ENCODE measurements at places on chromosomes 2 and 18. TPM values are rescaled to one million over a fixed set of nuclear protein-coding genes. Genes with fewer than 3 reads are reported as not detected.

- DNase-seq = no peak
These were observed 145.3 kb downstream of the SLC4A3 start for GRCh38 chr2:219772697-219773096.

The GCG gene
- total RNA-seq = not detected

GRCh38 chr2:159139216-159139933 lies 147.1 kb downstream of the WDSUB1 start:
- no peak for DNase-seq

DNA sequence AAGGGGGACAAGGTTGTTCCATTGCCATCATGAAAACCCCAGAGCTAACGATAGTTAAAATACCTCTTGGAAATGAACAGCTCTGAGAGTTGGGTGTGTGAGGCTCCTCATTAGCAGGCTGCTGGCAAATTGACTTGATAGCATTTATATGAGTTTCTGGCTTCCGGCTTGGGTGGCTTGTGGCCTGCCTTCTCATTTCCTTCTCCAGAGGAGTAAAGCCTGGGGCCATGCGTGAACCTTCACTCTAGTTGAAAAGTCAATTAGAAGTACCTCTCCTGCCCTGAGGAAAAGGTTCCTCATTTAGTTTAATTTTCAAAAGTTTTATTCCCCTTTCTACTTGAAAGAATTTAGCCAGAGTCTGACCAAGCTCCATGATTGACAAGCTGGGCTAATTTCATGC lies 67.1 kb downstream of the MGAT5 start:
- no peak for DNase-seq

DNA sequence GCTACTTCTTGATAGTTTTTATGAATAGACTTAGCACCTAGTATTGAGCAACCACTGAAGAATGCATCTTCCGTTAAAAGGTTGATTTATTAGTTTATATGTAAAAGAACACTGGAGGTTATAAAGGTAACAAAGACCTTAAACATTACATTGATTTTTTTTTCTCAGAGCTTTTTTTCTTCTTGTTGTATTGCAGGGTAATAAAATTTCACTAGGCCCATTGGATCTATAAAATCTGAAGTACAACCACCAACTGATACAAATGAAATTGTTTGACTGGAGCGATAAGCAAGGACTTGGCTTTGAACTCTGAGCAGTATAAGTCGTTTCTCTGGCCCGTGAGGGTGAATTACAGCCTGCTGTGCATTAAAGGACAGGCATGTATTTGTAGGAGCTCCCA lies 344.0 kb downstream of the LRRTM1 start:
- no peak for DNase-seq

The EML6 gene
- 0.89 TPM for total RNA-seq

DNA sequence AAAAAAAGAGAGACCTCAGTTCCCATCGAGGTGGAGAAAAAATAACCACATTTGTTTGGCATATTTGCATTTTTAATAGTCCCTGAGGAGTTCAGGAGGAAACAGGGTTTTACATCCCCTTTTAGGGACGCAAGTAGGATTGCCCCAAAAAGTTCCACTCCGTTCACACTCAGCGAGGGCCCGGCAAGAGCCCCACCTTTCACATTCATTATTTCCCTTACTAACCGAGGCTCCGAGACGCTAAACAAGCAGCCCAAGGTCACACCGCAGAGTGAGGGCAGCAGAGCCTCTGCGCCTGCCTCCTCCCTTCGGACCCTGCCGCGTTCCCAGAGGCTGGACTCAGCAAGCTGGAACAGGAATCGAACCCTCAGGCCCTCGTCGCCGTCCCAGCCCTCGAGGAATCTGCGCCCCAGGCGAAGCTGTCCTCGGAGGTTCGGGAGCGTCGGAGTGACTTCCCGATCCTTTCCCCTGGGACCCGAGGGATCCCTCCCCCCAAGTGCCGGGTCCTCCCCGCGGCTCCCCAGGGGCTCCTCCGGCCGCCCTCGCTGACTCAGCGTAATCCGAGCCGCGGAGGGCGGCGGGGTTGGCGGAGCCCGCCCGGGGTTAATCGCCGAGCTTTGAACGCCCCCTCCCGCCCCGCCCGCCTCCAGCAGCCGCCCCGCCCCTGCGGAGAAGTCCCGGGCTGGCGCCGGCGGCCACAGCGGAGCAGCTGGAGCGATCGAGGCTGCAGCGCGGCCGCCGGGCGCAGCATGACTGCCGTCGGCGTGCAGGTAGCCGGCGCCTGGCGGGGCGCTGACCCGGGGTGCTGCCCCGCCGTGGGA lies at the start of gene TMEM37:
Gene TMEM37 (plus strand): TSS at position 700 of the 821 bp plus-strand sequence. CDS start 50 bp downstream, at position 750.
- peak; percentile 77 for DNase-seq

The ABCB11 gene
- total RNA-seq = 1.5 TPM

DNA sequence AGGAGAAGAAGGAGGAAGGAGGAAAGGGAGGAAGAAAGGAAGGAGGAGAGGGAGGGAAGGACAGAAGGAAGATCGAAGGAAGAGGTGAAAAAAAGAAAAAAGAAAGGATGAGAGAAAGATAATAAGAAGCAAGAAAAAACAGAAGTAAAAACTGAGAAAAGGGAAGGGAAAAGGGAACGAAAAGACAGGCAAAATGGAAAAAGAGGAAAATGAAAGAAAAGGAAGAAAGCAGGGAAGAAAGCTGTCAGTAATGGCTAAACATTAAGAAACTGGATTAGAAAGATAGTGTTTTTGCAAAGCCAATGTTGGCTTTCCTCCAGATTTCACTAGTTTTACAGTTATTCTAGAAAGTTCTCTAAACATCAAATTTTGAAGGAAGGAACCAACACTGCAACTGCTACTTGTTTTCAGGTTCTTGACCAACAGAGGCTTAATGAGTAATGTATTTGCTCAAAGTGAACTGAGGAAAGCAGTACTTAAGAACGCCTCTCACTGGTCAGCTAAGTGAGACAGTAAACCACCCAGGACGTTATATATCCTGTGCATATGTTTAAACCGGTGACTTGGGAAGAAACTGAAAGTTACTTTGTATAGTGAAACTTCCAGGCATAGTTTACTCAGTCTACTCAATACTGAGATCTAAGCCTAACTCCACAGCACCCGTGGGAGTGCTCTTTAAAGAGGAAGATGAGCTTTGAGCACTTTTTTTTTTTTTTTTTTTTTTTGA lies 286.2 kb upstream of the TRIB2 start:
- DNase-seq = no peak

The NPC1 gene
- total RNA-seq = 77.3 TPM

GRCh38 chr2:151922845-151923666 lies 94.8 kb upstream of the ARL5A start:
- DNase-seq = peak; percentile 81

GRCh38 chr2:26492749-26493515 lies 15.0 kb upstream of the OTOF start:
- DNase-seq = no peak

- no peak for DNase-seq
These were observed 199.3 kb upstream of the CCDC68 start for GRCh38 chr18:55158570-55158969.

The CHCHD5 gene
- 21.2 TPM for total RNA-seq

The MYL12B gene
- total RNA-seq = 275 TPM

DNA sequence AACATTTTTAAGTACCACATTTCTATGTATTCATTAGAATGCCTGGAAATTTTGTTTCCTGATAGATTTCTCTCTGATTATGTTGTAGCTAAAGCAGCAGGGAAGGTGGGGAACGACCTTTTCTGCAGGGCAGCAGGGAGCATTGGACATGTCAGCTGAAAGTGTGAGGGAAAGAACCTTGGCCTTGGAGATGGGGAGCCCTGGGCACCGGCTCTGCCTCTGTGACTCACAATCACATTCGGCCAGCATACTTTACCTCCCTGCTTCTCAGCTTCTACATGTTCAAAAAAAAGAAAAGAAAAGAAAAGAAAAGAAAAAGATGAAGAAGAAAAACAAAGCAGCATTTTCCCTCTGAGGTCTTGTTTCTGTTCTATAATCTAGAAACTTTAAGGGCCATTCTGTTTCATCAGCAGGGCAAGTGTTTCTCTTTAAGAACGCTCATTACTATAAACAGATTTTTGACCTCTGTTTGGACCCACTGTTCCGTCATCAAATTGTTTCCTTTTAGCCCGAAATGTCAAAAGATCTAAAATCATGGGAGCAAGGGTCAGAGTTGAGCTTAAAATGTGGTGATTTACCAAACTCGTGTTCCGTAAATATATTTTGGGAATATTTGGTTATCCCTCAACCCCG lies 27.9 kb downstream of the SETBP1 start:
- no peak for DNase-seq

- no peak for DNase-seq
These were observed 94.7 kb downstream of the EXOC6B start for GRCh38 chr2:72731116-72731515.

The MEIS1 gene
- 18.0 TPM for total RNA-seq

The EIF2B4 gene
- total RNA-seq = 39.1 TPM

The BCL11A gene
- 1.6 TPM for total RNA-seq

DNA sequence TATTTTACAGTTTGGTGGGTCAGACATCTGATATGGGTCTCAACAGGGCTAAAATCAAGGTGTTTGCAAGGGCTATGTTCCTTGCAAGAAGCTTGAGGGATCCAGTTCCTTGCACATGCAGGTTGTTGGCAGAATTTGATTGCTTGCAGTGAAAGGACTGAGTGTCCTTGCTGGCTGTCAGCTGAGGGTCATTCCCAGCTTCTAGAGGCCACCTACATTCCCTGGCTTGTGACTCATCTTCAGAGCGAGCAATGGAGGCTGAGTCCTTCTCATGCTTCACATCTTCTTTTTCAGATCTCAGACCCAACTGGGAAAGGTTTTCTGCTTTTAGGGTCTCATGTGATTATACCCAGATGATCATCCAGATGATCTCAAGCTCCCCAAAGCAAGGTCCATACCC lies 12.4 kb downstream of the MEX3C start:
- DNase-seq = no peak

DNA sequence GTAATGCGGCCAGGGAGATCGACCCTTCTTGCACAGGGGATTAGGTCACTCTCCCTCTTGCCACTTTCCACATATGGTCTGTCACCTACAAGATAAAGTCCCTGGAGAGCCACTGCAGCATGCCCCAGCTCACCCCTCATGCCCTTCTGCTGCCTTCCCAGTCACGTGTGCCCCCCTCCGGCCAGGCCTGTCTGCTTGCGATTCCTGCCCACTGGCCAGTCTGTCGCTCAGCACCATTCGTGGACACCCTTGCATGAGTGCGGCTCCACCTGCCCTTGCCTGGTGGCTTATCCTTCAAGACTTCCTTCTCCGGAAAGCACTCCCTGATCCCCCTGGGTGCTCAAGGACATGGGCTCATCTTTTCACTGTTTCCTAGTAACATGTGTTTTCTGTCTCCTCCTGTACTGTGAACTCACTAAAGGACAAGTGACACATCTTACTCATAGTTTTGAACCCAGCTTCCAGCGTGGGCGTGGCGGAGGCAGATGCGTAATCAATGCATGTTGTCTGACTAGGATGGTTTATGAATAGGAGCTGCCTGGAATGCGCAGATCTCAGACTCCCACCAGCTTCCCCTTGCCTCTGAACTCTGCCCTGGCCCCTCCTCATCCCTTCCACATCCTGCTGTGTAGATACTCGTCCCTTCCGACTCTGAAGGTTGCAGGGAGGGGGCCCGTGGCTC lies 7.8 kb upstream of the NT5DC4 start:
- DNase-seq = peak; percentile 36

The ANKRD30BL gene
- total RNA-seq = not detected

The LPIN1 gene
- 141 TPM for total RNA-seq

DNA sequence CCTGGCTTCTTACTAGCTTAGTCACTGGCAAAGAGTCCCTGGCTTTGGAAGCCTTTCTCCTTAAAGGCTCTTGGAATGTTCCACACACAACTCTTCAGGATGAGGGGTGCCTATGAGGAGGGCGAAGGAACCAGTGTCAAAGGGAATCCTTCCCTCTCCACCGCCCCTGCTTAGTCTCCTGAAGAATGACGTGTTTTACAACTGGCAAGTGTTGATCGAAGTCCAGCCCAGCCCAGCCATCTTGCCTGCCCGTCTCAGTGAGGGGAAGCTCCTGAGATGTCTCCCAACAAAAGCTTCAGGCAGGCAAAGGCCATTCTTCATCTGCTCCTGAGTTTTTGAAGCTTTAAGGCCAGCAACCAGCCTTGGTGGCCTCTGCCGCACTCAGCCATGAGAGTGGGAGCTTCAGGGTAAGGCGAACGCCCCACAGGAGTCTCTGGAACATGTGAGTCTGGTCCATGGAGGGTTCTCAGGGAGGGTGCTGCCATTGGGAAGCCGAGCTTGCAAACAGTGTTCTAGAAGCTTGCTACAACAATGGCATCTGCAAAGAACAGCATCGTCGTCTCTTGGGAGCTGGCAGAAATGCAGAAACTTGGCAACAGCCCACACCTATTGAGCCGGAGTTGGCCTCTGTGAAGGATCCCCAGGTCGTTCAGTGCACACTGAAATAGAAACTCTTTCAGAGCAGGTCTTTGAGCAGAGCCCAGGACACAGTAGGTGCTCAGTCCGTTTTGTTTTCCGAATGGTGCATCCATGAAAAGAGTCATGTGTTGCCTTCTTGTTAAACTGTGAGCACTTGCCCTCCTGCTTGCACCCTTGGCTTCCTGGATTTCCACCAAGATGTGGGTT lies 220.7 kb downstream of the SEPTIN10 start:
- DNase-seq = no peak

DNA sequence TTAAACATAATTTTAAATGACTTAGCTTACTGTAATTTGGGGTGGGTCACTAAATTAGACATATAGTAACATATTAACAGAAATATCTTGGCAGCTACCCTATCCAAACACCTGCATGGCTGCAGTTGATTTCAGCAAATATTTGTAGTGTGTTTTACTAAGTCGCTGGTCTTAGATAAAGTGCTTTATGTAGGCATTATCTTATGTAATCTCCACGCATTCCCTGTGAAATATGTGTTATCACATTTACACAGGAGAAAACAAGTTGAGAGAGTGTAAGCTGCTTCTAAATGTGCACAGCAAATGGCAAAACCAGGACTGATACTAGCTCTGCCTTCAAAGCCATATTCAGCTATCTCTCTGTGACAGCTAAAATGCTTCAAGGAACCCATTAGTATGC lies 72.0 kb downstream of the NYAP2 start:
- no peak for DNase-seq

- DNase-seq = peak; percentile 17
These were observed 41.6 kb downstream of the ARHGEF4 start for GRCh38 chr2:130878316-130878715.

- no peak for DNase-seq
These were observed 78.0 kb upstream of the SERTAD2 start for GRCh38 chr2:64731746-64732145.

- DNase-seq = no peak
These were observed 292.9 kb downstream of the XIRP2 start for GRCh38 chr2:167181134-167181533.

- no peak for DNase-seq
These were observed 25.6 kb upstream of the CERS6 start for GRCh38 chr2:168430431-168430830.

DNA sequence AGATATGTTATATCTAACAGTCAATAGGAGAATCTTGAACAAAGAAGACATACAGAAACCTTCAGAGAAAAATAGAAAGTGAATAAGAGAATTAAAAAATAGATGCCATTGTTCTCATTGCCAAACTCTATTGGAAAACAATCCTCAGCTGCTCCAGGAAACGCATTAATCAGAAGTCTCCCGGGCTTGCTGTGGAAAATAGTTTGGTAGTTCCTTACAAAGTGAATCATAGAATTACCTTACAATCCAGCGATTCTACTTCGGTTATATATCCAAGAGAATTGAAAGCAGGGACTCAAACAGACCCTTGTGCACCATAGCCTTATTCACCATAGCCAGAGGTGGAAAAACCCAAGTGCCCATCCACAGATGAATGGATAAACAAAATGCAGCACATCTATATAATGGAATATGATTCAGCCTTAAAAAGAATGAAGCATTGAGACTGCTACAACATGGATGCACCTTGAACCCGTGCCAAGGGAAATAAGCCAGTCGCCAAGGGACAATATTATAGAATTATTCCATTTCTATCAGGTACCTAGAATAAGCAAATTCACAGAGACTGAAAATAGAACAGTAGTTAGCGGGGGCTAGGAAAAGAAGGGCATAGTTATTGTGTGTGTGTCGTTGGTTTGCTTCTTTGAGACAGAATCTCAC lies 21.9 kb upstream of the CHRNA1 start:
- DNase-seq = no peak
